Anterior cingulate cortex (tissue), 58 donors: ENCODE measurements at places on chromosomes 1 and 21.
A peak's percentile ranks its signal among the peaks of the same experiment; 100 is the strongest.

GRCh38 chr1:153375511-153375910 is at the start of gene S100A12:
TSS of gene S100A12 (minus strand) at chr1:153375621. CDS start at chr1:153374592, 1,029 bp downstream.
- DNase-seq: no peak

DNA sequence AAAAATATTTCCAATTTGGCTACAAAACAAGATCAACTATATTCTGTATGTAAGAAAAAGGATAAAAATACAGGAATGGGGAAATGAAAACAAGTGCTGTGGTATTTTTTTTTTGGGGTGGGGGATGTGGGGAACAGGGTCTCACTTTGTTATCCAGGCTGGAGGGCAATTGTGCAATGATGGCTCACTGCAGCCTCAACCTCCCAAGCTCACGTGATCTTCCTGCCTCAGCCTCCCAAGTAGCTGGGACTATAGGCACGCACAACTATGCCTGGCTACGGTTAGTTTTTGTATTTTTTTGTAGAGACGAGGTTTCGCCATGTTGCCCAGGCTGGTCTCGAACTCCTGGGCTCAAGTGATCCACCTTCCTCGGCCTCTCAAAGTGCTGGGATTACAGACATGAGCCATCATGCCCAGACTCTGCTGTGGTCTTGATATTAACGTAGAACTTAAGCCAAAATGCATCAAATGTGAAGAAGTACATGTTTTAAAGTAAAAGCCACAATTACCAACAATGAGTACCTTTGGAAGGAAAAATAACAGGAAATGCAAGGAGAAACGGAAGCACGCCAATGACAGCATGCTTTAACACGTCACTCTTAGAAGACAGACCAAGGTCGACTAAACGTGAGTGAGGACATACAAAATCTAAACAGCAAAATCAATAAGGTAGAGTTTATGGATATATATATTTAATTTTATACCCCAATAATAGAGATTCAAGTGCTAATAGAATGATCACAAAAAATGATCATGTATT is 8.8 kb upstream of the ABCB10 start:
- no peak for DNase-seq

DNA sequence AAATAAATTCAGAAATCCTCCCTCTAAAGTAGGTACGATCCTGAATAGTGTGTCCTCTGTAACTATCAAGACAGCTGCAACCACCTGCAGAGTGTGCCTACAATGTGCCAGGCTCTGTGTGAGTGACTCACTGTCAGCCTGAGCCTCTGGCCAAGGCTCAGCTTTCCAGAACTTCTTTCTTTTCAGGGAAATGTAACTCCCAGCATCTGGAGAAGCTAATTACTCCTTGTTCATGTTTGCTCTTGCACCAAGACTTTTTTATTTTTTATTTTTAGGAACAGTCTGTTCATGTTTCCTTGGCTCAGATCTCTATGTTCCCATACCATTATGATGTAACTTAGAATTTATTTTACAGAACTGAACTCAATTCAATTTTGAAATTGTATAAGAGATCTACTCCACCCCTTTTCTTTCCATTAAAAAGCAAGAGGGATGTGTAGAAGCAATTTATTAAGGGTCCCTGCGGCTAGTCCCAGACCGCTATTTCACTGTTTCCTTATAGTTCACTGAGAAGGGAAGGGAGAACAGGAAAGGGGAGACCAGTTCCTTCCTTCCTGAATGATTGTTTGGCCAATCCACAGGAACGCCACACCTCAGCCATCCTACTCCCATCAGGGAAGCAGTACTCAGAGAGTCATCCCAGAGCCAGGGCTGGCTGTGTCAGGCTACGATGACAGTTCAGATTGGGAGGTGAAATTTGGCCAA is 112.4 kb upstream of the ZNF648 start:
- peak; percentile 28 for DNase-seq

GRCh38 chr1:179228783-179229213 is 679 bp downstream of the ABL2 start:
- DNase-seq: peak; percentile 22

DNA sequence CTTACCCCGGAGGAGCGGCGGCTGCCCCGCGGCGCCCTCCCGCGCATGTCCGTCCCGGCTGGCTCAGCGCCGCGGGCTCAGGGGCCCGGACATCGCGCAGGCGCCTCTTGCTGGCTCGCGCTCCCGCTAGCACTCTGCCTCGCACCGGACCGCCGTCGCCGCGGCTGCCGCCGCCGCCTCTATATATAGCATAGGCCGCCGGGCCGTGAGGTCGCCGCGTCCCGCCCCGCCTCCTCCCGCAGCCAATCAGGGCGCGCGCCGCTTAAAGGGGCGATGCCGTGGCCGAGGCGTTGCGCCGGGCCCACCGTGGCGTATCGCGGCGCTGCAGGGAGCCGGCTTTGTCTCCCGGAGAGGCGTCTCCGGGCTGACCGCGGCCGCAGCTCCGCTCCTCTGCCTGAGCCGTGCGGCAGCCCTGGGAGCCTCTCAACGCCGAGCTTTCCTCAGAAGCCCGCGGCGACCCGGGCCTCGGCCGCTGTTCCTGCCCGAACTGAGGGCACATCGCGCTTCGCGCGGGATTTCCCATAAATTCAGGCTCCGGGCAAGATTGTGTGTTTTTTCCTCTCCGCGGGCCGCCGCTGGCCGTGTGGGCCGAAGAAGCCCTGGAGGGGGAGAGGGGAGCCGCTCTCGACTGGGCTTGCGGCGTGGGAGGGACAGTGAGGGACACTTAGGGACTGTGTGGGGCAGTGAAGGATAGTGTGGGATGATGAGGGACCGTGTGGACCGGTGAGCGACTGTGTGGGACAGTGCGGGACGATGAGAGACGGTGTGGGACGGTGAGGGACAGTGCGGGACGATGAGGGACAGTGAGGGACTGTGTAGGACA is at the start of gene ERRFI1:
ERRFI1 (minus strand) TSS at position 157 of the 823 bp plus-strand sequence. CDS start 10,690 bp downstream, outside the sequence.
- peak; percentile 86 for DNase-seq

GRCh38 chr1:36134031-36134430 is 9.0 kb upstream of the COL8A2 start:
- DNase-seq: no peak

GRCh38 chr1:8158995-8159394 is 132.9 kb upstream of the ERRFI1 start:
- DNase-seq: no peak

DNA sequence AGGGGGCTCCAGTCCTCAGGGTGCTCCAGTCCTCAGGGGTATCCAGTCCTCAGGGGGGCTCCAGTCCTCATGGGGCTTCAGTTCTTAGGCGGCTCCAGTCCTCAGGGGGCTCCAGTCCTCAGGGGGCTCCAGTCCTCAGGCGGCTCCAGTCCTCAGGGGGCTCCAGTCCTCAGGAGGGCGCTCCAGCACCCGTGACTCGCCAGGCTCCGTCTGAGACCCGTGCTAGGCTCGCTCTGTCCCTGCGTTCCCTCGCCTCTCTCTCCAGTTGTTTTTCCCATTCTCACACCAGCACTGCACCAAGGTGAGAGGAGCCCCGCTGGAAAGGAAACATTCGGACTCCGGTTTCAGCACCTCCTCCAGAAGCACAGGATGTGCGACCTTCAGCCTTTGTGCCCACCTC is 9.4 kb upstream of the OR2M2 start:
- DNase-seq: no peak

- DNase-seq: no peak
Observed at GRCh38 chr1:25888426-25888987, 13.0 kb upstream of the PAQR7 start.

GRCh38 chr1:204092632-204093420 is 19.9 kb downstream of the SOX13 start:
- no peak for DNase-seq

DNA sequence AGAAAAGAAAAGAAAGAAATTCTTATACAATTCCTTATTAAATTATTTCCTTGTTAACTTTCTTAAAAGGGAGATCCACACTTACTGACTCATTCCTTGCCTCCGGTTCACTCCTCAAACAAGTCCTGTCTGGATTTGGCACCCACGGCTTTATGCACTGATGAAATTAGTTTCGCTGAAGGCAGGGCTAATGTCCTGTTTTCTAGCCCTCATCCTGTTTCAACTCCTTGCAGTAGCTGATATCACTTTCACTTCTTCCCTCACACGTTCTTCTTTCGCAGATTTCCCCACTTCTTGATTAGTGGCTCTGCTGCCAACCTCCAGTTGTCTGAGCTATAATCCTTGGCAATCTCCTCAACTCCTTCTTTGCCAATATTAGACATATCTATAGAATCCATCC is 215.2 kb downstream of the URB2 start:
- no peak for DNase-seq

- no peak for DNase-seq
Observed at GRCh38 chr1:1548591-1548990, 8.2 kb upstream of the TMEM240 start.

DNA sequence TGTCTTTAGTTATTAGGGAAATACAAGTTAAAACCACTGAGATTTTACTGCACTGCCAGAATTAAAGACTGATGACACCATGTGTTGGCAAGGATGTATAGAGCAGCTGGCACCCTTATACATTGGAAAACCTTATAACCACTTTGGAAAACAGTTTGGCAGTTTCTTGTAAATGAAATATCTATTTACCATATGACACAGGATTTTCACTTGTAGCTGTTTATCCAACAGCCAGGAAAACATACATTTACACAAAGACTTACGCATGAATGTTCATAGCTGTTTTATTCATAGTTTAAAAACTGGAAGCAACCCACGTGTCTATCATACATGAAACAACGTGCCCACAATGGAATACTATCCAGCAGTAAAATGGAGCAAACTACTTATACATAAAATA is 45.3 kb downstream of the PRRC2C start:
- DNase-seq: no peak

DNA sequence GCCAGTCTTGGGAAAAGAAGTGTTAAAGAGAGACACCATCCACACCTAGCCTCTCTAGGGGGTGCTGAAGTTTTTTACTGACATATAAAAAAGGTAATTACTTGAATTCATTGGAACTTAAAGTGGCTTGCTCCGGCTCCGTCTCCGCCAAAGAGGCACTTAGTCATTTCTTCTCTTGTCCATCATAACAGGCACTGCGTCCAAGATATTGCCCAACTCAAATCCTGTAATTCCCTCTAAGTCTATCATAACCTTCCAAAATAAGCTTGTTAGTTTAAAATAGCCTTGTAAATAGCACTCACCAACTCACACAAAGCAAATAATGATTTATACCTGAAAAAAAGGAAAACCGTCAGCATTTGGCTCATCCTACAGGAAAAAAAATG is 160.5 kb downstream of the ZBTB18 start:
- DNase-seq: no peak

DNA sequence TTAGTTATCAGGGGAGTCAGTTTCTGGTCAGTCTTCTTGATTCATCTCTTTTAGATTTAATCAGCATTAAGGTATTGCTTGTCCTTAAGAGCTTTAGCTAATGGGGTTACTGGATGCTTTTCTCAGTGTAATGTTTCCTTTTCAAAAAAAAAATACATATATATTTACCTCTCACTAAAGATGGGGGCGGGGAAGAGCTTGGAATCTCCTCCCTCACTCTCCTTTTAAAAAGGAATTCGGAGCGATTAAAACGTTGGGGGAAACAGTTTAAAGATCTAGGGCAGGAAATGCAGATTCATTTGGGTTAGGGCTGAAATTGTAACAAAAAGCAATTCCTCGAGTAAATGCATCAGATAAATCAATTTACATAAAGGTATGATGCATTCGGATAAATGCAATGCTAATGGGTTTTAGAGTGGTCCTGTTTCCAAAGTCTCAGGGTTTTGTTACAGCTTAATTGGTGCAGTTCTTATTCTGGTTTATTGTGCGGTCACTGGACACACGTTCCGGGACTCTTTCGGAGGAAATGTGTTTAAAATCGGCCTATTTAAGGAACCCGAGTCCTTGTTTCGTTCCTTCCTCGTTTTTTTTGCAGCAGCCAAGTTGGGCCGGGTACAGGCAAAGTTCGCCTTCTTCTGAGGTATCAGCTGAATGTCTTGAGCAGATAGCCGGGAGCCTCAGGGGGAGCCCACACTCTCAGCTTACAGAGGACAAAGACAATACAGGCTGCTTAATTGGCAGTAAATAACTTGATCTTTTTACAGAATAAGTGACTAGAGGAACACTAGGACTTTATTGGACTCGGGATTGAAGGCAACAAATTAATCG is 1.6 kb downstream of the LMO4 start:
- DNase-seq: peak; percentile 10
